Mucosa of descending colon (tissue), 3 donors: ENCODE measurements at places on chromosomes 6 and 20. TPM values are rescaled to one million over a fixed set of nuclear protein-coding genes. Genes with fewer than 3 reads are reported as not detected.

IRAK1BP1 gene
- 2.9 TPM for total RNA-seq

TINAG gene
- 55.5 TPM for total RNA-seq

OPRL1 gene
- total RNA-seq, result 0.76 TPM

TNF gene
- 1.1 TPM for total RNA-seq

SLC29A1 gene
- 12.9 TPM for total RNA-seq

BEND6 gene
- 1.4 TPM for total RNA-seq

ABHD16B gene
- not detected for total RNA-seq

SRXN1 gene
- 11.7 TPM for total RNA-seq

ADGB gene
- total RNA-seq, result 0.70 TPM

HLA-DQA1 gene
- 36.2 TPM for total RNA-seq

AIF1 gene
- total RNA-seq, result 6.1 TPM

GRCh38 chr20:5933802-5934436, 16.4 kb downstream of the TRMT6 start:
- no peak for DNase-seq

DNA sequence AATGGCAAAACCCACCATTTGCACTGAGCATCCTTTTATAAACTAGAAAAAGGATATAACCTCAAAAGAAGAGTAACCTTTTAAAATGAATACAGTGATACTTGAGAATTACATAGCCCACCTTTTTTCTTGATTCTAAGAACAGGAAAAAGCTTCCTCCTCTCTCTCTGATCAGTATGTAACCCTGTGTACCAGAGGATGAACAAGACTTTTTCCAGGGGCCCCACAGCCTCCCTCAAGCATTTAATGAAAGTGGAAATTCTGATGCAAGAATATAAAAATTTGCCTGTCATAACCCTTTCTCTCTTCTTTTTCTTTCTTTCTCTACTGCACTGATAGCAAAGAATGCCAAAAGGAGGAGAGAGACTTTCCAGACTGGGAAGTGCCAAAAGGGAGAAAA, 64.2 kb upstream of the BTN3A2 start:
- DNase-seq, result no peak

DNA sequence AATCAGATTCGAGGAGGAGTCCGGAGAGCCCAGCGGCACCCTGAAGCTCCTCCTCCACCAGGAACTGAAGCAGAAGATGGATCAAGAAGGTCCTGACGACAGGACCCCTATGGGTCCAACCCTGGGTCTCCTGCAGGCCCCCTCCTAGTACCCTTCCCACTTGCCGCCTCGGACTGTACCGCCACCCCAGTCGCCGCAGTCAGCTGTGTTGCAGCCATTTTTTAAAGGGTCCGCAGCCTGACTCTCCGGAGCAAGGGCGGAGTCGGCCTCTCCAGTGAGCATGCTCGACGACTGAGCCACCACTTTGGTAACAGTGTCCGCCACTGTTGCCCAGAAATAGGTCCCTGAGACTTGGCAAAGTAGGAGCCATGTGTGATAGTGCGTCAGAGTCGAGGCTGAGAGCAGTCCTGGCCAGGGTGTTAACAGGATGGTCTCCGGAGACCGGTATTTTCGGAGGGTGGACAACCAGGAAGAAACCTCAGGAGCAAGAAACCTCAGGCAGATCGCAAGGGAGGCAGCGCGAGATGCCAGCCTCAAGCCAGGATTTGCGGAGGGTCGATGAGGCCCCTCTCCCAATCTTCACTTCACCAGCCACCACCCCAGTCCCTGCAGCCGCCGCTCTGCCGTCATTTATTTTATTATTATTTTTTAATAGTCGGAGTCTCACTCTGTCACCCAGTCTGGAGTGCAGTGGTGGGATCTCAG, 294.6 kb upstream of the ZNF337 start:
- no peak for DNase-seq

DNA sequence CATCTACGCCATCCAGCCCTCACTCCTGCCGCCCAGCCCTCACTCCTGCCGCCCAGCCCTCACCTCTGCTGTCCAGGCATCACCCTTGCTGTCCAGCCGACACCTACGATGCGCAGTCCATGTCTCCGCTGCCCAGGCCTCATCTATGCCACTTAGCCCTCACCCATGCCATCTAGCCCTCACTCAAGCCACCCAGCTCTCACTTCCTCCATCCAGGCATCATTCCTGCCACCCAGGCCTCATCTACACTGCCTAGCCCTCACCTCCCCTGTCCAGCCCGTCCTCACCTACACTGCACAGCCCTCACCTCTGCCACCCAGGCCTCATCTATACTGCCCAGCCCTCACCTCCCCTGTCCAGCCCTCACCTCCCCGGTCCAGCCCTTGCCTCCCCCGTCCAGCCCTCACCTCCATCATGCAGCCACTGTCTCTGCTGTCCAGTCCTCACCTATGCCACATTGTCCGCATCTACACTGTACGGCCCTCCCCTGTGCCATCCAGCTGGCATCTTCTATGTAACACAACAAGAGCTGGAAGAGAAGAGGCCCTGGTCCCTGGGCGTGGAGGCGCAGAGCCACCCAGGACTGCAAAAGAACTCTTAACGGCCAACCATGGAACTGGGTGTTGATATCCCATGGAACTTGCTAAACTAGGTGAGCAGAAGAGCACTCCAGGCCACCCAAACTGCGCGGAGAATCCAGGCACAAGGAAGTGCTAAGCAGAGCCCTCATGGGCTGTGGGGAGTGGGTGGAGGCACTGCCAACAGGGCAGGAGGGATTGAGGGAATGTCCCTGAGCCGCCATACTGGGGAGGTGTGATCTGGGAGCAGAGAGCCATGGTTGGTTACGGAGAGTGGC, 31.0 kb downstream of the RNASET2 start:
- no peak for DNase-seq

DNA sequence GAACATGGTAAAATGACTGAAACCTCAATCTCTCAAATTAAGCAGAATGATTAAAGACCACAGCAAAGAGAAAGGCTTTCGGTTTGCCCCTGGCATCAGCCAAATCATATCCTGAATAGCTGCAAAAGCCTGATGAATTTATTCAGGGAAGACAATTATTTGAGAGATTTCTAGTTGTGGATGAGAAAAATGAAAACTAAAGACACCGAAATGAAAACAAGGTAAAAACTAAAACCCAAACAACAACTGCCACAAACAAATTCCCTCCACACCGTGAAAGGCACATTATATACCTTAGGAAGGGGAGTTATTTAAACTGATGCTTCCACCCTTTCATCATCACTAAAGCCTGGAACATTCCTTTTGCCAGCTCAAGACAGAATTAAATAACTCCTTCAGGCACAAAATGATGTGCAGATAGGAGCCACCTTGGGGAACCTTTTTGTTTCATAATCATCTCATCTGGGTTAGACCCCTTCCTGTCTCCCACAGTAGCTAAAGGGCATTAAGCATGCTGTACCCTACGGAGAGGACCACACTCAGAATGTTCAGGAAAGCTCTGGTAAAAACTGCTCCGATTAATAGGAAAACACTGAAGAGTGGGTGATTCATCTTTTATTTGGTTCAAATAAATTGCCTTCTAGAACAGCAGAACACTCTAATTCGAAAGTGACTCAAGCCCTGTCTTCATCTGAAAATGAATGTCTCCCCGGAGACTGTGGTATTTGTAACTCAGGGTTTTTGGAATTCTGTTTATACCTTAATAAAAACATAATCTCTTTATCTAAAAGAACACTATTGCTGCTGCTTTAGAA, 9.1 kb upstream of the ANKRD60 start:
- no peak for DNase-seq

GRCh38 chr20:24959591-24960301, 10.7 kb downstream of the CST7 start:
- peak; percentile 15 for DNase-seq

DNA sequence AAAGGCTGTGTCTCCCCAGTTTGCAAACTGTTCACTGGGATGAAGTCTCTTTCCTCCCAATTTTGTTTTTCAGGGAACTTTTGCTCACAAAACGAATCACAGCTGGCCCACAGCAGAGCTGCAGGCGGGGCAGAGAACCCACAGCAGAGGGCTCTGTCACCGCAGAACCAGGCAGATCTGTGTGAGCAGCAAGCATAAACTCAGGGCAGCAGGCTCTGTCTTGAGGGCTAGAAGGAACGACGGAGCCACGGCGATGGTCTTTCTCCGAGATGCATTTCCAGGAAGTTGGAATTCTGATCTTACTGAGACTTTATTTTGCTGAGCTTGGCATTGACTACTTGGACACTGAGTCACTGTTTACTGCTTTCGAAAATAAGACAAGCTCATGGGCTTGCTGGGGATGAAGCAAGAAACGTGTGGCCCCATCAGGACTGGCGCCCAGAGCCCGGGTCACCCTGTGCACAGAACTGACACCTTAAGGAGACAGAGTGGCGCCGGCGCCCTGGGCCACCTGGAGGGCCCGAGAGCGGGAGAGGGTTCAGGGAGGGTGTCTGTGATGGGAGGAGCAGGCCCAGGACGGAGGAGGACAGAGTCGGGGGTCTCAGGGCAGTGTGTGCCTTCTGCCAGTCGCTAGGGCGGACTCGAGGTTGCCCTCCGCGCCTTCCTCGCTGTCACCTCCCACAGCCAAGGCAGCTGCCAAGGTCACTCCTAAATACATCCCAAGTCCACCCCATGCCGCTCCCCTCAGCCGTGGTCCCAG, 106.3 kb upstream of the NXT1 start:
- no peak for DNase-seq

GRCh38 chr20:33922224-33922623, 71.5 kb upstream of the RALY start:
- DNase-seq, result no peak

- DNase-seq, result no peak
Observed at GRCh38 chr20:22623211-22623610, 38.8 kb upstream of the FOXA2 start.

GRCh38 chr6:139349464-139350020, 24.9 kb downstream of the CITED2 start:
- DNase-seq, result no peak

DNA sequence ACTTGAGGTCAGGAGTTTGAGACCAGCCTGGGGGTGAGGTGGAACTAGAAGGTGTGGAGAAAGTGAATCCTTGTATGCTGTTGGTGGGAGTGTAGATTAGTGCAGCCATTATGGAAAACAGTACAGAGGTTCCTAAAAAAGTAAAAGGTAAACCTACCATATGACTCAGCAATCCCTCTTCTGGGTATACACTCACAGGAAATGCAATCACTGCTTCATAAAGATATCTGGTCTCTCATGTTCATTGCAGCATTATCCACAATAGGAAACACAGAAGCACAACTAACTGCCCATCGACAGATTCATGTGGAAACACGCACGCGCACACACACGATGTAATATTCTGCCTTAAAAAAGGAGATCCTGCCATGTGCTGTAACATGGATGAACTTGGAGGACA, 66.7 kb downstream of the CDC5L start:
- DNase-seq, result no peak

DNA sequence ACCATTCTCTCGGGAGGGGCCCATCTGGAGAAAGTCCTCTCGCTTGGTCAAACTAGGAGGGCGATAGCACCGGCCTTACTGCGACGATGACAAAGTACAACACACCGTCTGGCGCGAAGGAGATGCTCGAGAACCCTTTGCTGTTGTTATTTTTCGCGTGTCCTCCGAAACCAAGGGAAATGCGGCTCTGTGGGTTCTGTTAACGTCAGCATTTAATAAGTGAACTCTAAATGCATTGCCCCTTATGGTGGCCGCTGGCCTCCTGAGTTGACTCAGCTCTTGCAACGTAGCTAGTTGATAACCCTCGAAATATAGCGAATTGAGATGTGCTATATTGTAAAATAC, 577 bp upstream of the SCAND1 start:
- DNase-seq, result no peak

- DNase-seq, result no peak
Observed at GRCh38 chr6:111080698-111081097, 6.6 kb upstream of the SLC16A10 start.

DNA sequence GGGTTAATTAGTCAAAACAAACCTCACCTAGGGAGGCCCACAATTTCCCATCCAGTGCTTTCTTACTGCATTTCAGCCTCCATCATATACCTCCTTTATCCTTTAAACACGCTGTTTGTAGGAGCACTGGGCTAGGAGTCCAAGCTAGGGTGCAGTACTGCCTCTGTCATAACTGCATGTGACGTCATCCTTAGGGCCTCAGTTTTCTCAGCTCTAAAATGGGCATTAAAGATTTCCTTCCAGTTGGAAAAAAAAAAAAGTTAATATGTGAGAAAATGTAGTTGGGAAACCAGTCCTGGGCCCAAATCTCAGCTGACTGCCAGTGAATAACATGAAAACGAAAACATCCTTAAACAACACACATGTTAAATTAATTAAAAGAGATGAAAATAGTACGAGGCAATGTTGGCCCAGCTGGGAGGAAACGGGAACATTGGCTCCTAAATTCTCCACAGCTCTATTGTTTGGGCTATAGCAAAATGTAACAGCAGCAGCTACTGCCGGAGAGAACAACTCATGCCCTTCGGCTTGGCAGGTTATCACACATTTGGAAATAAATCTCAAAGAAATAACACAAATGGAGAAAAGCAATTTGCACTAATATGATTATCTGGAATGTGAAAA, 79.9 kb upstream of the CCDC167 start:
- DNase-seq, result no peak

GRCh38 chr20:1189827-1190226, 5.0 kb upstream of the TMEM74B start:
- no peak for DNase-seq

GRCh38 chr6:18491308-18492045, 104.3 kb downstream of the RNF144B start:
- DNase-seq, result no peak

DNA sequence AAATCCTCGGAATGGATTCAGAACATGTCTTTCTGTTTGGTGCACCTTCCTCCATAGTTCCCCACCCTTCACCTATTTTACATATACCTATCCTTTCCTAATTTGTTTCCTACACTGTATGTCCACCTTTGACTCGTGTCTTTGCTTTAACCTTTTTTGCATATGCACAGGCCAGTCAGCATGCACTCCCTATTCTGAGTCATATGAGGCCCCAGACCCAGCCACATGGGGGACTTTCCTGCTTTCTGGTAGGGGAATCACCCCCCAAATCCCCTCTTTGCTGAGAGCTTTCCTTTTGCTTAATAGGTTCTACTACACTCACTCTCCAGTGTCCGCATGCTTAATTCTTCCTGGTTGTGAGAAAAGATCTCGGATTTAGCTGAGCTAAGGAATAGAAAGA, 393.8 kb upstream of the IMPG1 start:
- DNase-seq, result no peak
